ENCODE measurements at places on chromosomes 7 and 10. TPM values are rescaled to one million over a fixed set of nuclear protein-coding genes. Genes with fewer than 3 reads are reported as not detected.

Gene ADCY1
- 2.4 TPM for total RNA-seq

Gene MUC3A
- total RNA-seq: 18.5 TPM

Gene PARD3
- 64.0 TPM for total RNA-seq

Gene HABP2
- 0.07 TPM for total RNA-seq

Gene PAX4
- not detected for total RNA-seq

Gene IFRD1
- total RNA-seq: 25.6 TPM

Gene ASNS
- 73.9 TPM for total RNA-seq

Gene ANKRD7
- 0.41 TPM for total RNA-seq

Gene ARHGAP19
- 5.7 TPM for total RNA-seq

Data from A549 treated with GW870086 at 1 μM for 4 hours (cell line).